ENCODE measurements at places on chromosomes 16 and 17. TPM values are rescaled to one million over a fixed set of nuclear protein-coding genes. Genes with fewer than 3 reads are reported as not detected.
A peak's percentile ranks its signal among the peaks of the same experiment; 100 is the strongest.

- no peak for DNase-seq
- no peaks in the 10 kb centered on the region for H3K4me1 ChIP-seq
- no peaks in the 10 kb centered on the region for H3K27me3 ChIP-seq
- no peaks in the 10 kb centered on the region for H3K36me3 ChIP-seq
- no peak overlapping the region for H3K4me3 ChIP-seq
Measured at GRCh38 chr17:40699371-40699770, 4.2 kb downstream of the KRT24 start.

GRCh38 chr17:4800462-4801196 is 1.5 kb downstream of the C17orf114 start:
- DNase-seq: no peak
- H3K27ac ChIP-seq: no peak overlapping the region
- no peak overlapping the region for H3K4me3 ChIP-seq
- no peaks in the 10 kb centered on the region for H3K4me1 ChIP-seq
- H3K36me3 ChIP-seq: peaks cover 3% of the 10 kb centered on the region

- DNase-seq: no peak
- no peak overlapping the region for H3K27ac ChIP-seq
- H3K4me1 ChIP-seq: no peaks in the 10 kb centered on the region
- H3K4me3 ChIP-seq: no peak overlapping the region
- H3K27me3 ChIP-seq: no peaks in the 10 kb centered on the region
Measured at GRCh38 chr17:49146620-49147306, 14.2 kb downstream of the B4GALNT2 start.

GRCh38 chr17:40646791-40647623 is 611 bp downstream of the SMARCE1 start:
- no peaks in the 10 kb centered on the region for H3K36me3 ChIP-seq
- peak overlapping the region; percentile 79 for H3K27ac ChIP-seq
- no peaks in the 10 kb centered on the region for H3K27me3 ChIP-seq

DNA sequence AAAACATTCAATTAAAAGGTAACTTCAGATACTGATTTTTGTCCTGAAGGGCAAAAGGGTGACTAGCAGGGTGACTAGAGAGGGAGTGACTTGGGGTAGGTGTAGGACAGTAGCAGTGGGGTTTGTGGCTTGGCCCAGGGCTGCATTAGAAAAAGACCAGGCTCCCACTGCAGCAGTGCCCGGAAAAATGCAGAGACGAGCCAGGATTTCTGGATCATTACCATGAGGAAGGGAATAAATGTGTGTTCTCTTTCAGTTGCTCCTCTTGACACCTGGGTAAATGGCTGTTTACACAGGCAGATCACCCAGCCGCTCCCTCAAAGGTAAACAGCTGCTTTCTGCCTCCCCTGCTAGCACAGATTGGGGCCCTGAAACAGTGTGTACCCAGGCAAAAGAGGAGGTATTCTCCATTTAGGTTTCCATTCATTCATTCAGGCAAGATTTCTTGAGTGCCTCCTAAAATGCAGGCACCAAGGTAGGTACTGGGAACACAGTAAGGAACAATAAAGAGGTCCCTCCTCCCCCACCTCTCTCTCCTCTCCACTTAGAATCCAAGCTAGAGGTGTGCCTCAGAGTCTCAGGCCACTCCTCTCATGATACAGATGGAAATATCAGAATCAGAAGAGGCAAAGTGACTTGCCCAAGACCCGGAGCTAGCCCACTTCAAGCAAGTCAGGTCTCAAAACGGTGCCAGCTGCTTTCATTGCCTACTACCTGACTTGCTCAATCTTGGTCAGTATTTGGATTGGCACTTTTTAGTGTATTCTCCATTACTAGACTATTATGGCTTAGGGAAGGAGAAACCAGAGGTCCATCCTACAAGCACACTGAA is 15.2 kb upstream of the TOX3 start:
- H3K27me3 ChIP-seq: no peaks in the 10 kb centered on the region
- H3K36me3 ChIP-seq: no peaks in the 10 kb centered on the region
- no peak overlapping the region for H3K27ac ChIP-seq
- no peak overlapping the region for H3K4me3 ChIP-seq

- H3K4me3 ChIP-seq: no peak overlapping the region
- DNase-seq: no peak
- no peak overlapping the region for H3K27ac ChIP-seq
- no peaks in the 10 kb centered on the region for H3K4me1 ChIP-seq
Measured at GRCh38 chr16:74591876-74592650, 14.9 kb downstream of the GLG1 start.

DNA sequence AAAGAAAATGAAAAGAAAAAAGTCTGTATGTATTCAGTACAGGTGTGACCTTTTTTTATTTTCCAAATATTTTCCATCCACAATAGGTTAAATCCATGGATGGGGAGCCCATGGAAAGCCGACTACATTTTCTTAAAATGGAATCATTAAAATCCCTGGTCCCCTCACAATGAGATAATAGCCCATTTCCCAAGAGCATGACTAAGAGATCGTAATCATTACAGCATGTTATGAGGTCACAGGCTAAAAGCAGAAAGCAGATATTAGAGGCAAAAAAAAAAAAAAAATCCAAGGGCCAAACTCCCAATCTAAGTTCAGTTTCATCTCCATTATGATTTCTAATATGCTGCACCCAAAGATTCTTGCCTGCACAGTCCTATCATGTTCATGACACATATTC is 44.7 kb downstream of the CYTH1 start:
- H3K27me3 ChIP-seq: no peaks in the 10 kb centered on the region
- no peaks in the 10 kb centered on the region for H3K36me3 ChIP-seq
- no peaks in the 10 kb centered on the region for H3K4me1 ChIP-seq
- no peak for DNase-seq
- H3K4me3 ChIP-seq: no peak overlapping the region

Gene HOXB4
- total RNA-seq: 6.6 TPM

All from aorta (tissue), 5 donors.